ENCODE measurements at places on chromosomes 7 and 10.

DNA sequence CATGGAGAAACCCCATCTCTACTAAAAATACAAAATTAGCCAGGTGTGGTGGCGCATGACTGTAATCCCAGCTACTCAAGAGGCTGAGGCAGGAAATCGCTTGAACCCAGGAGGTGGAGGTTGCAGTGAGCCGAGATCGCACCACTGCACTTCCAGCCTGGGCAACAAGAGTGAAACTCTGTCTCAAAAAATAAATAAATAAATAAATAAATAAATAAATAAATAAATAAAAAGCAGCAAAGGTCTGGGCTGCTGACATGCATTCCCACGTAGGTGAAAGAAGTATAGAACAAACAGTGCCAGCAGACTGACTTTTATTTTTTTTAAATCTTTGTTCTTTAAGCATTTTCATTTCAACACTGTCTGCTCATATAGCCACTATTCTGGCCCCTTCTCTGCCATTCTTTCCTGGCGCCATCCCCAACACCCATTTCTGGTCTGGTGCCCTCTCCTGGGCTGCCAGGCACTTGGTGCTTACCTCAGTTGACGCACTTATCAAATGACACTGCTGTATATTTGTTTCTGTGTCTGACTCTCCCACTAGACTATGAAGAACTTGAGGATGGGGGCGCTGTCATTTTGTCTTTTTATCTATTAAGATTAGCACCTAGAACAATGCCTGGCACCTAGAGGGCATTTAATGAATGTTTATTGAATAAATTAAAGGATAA lies 15.6 kb downstream of the FAM107B start:
- no peak for DNase-seq

DNA sequence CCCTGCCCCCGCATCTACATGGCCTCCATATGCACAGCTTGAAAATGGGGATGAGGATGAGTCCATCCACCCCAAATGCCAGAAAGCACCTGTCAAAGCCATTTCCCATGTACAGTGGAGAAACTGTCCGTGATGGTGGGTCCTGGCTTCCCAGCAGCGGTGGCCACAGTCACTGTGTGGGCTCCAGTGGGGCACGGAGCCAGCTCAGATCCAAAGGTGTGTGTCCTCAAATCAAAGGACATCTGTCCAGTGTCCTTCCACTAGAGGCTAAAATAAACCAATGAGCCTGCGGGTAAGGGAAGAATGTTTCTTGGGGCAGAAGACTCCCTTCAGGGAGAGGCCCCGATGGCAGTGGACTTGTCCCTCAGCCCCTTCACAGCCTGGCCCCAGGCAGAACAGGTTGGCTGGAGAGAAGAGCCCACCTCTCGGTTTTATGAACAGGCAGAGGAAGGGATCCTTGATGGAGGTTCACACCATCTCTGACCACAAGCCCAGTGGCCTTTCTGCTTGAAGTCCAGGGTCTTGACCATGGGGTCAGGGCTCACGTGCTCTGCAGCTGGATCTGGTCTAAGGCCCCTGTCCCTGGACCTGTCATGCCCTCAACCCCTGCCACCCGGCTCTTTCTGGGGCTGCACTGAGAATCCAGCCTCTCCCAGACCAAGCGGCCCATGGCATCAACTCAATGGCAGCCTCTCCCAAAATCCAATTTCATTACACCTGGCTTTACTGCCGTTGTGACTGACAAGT lies 106.9 kb downstream of the TCERG1L start:
- DNase-seq: no peak

GRCh38 chr10:69446650-69447151 lies 4.6 kb upstream of the TSPAN15 start:
- DNase-seq: no peak

GRCh38 chr10:110827875-110828274 lies 43.9 kb upstream of the PDCD4 start:
- no peak for DNase-seq

DNA sequence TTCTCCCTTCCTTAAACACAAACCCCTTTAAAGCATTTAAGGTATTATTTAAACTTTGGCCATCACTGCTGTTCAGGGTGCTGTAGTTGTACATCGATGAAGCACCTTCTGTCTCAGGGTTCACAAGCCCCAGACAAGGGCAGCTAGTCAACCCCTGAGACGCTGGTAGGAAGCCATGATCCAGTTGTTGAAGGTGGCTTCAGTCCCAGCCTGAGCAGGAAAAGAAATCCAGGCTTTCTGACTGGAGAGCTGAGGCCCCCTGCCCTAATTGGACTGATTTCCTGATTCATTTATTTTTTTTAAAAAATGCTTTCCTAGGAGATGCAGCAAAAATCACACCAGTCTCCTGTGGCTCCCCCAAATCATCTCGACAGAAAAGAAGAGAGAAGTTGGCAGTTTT lies 15.8 kb downstream of the CPA1 start:
- DNase-seq: no peak

DNA sequence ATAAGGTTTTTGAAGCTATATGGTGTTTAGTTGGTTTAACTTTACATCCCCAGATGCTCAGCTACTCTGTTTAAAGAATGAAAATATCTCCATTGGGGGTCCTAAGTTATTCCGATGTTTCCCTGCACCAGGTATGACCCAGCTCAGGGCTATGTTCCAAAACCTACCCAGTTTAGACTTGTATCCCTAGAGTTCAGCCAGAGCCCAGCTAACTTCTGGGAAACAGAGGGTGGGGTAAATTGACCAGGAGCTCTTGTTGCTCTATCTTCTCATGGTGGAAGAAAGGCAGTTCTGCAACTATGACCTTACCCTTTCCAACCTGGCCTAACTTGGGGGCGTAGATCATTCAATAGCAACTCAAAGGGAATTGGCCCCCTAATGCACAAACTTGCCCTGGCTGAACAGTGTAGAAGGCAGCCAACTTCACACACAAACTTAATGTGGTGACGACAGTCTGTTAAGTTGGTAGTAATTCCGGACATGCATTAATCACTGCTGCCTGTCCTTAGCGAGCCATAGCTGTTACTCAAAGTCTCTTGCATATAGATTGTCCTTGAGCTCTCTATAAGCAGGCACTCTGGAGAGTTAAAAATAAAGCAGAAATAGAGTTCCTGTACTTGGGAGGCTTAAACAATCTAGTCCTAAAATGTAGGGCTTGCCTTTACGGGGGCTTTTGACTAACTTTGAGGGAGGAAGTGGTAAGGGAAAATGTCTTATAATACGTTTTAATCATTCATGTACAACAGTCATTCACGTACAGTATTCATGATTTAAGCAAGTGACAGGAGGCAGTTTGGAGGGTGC lies 5.3 kb upstream of the ZNRF2 start:
- DNase-seq: no peak

DNA sequence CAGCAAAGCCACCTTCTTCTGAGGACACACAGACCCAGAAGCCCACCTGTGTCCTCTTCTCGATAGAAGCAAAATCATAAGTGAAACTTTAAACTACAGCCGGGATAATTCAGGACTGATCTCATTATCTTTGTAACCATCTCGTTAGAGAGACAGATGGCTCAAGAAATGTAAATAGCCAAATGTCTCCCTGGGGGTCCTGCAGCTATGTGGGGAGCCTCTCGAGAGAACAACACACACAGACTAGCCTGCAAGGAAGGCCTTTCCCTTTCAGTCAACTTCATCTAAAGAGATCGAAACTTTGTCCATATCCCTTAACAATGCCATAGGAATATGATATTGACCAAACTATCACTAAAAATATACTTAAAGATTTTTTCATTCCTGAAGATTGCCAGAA lies 93.5 kb downstream of the VWC2 start:
- no peak for DNase-seq

- DNase-seq: no peak
These were observed 203.1 kb upstream of the PCLO start for GRCh38 chr7:83365746-83366145.

GRCh38 chr7:130021105-130021834 lies 29.9 kb downstream of the ZC3HC1 start:
- DNase-seq: no peak

GRCh38 chr7:118011652-118012051 lies 138.4 kb upstream of the CTTNBP2 start:
- DNase-seq: no peak

DNA sequence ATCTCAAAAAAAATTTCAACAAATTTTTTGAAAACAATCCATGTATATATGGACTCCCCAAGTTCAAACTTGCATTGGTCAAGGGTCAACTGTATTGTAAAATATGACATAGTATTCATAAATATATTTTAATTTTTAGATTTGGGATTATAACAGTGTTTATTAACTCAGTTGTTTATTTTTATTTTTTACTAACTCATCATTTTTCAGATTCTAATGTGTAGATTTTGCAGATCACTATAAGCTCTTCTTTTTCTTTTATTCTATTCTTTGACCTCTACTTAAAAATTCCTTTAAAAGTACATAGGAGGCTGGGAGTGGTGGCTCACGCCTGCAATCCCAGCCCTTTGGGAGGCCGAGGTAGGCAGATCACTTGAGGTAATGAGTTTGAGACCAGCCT lies 8.7 kb downstream of the MEIG1 start:
- DNase-seq: no peak

DNA sequence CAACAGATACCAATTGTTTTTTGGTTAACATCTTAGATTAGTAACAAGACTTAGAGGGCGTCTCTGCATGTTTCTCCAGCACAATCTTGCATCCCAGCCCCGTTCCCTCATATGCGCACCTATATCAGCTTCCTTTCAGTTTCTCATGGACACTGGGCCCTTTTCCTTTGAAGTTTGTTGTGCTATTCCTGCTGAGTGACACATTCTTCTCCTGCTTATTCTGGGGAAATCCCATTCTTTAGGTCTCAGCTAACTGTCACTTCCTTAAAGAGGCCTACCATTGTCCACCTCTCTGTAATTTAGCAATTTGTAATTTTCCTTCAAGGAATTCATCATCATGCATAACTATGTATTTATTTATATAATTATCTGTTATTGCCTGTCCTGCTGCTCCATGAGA lies 110.3 kb upstream of the STEAP1B start:
- DNase-seq: no peak

DNA sequence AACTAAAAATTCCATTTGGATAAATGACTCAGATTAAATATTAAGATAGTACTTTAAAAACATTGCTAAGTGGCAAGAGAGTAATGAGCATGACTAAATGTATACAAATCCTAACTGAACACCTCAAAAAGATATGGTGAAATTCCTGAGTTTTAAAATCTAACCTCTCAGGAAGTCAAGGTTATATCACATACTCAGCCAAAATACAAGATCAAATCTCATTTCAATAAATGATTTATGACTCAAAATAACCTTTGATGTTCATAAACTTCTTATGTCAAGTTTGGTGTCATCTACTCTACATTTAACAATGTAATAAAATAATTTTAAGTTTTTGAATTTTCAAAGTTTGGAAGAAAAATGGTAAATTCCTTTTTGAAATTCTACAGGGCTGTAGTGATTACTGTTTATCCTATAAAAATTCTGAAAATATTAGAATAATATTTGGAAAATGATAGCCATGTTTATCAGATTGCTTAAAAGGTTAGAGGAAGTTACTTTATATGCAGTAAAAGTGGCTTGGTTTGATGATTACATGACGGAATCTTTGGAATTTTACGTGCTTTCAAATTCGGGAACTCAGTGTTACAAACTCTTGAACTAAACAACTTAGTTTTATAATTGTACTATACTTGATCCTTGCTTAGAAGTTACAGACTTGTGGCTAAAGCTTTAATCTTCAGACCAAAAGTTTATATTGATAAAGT lies 43.7 kb downstream of the ASZ1 start:
- DNase-seq: no peak

- DNase-seq: no peak
These were observed 72.8 kb downstream of the CAMK1D start for GRCh38 chr10:12422189-12422588.

GRCh38 chr10:44571701-44572100 lies 186.8 kb upstream of the CXCL12 start:
- no peak for DNase-seq

DNA sequence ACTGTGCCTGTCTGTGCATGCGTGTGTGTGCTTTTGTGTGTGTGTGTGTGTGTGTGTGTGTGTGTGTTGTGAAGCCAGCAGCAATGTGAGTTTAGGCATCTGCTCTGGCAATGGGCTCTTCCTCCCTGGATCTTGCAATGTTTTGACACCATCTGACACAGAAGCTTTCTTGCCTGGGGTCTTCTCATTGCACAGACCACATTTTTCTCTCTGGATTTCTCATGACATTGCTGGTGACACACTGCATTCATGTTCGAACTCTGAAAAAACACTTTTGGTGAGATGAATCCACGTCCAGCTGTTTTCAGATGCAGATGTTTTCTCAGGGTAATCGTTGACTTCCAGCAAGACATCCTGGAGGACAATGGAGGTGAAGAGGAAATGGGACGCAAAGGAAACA lies 63.0 kb upstream of the FZD8 start:
- DNase-seq: no peak

DNA sequence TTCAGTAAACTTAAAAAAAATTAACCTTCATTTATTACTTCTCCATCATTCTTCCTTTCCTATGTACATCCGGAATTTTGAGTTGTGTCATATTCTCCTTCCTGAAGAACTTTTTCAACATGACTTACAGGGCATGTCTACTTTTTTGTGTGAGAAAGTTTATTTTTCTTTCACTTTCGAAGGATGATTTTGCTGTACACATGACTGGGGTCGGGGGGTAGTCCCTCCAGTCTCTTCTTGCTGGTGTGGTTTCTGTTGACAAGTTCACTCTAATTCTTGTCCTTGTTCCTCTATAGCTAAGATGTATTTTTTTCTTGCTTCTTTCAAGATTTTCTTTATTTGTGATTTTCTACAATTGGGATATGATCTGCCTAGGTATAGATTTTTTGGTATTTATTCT lies 55.8 kb downstream of the INPP5A start:
- no peak for DNase-seq

DNA sequence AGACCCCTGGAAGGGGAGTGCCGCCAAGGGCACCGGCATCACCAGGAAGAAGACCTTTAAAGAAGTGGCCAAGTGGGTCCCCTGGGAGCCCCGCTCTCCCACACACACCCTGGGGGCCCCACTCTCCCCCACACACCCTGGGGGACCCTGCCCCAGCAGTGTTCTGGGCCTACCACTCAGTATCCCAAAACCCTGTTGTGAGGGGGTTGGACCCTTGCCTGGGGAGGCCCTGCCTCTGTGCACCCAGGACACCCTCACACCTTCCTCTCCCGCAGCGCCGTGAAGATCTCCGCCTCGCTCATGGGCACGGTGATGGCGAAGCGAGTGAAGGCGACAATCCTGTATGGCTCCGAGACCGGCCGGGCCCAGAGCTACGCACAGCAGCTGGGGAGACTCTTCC lies 10.7 kb downstream of the NOS3 start:
- DNase-seq: no peak

- no peak for DNase-seq
These were observed 25.2 kb upstream of the ASL start for GRCh38 chr7:66050337-66050957.

Data from CD8-positive, alpha-beta memory T cell (primary cell).